Stimulated activated CD8-positive, alpha-beta memory T cell treated with anti-CD3 and anti-CD28 coated beads, Interleukin-4, amount 100 ng/mL, for 24 hours (primary cell): ENCODE measurements at places on chromosomes 7 and 10.

DNA sequence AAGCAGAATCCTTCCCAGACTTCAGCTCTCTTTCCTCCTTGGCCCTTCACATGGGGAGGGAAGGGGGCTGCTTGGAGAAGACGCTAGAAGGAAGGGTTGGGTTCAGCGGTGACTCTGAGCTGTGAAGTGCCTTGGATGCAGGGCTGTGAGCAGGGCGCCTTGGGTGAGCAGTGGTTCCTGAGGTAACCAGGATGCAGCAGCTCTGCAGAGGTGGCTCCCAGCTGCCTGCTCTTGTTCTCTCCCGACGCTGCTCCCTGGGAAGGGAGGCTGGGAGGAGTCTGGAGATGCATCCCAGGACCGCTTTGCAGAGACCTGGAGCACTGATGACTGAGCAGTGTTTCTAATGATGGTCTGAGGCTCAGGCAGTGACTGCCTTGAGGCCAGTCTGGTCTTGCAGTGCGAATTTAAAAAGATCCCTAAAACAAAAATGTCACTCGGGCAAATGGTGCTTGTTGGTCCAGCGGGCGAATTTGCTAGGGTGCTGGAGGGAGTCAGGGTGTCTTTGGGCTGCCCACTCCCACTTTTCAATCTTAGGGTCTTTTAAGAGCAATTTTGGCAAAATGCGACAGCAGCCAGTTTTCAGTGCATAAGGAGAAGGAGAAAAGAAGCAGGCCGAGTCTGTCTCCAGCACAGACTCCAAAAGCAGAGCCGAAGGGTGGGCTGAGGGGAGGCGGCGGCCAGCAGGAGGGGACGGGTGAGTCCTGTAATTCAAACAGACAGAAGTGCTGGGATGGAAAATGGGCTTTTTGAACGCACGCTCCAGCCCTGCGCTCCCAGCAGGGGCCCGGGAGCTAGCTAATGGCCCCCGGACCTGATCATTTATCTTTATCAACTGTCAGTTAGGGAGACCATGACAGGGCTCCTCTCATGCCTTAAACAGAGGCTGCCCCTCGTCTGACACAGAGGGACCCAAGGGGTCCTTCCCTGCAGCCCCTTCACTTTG is 191.2 kb upstream of the SHH start:
- no peak for DNase-seq

DNA sequence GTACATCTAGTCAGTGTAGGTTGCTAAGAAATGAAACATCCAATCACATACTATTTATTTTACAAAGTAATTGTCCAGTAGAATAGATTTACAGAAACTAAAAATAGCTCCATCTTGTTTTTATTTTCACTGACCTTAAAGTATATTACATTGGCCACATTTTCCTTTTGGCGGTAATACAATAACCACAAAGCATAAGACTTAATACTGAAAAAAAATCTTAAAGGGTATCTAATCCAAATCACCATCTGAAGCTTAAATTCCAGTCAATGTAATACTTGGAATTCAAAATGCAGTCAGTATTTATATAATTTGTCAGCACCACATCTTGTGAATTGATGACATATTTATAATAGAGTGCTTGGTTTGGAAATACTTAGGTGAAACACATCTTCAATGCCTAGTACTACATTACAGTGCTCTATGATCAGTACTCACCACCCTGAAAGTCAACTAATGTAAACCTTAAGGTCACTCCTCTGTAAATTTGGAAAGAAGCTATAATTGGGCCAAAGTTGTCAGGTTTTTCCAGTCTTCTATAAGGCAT is 8.9 kb downstream of the ANKMY2 start:
- no peak for DNase-seq

- no peak for DNase-seq
These were observed 60.4 kb upstream of the KCNIP2 start for GRCh38 chr10:101903827-101904550.

DNA sequence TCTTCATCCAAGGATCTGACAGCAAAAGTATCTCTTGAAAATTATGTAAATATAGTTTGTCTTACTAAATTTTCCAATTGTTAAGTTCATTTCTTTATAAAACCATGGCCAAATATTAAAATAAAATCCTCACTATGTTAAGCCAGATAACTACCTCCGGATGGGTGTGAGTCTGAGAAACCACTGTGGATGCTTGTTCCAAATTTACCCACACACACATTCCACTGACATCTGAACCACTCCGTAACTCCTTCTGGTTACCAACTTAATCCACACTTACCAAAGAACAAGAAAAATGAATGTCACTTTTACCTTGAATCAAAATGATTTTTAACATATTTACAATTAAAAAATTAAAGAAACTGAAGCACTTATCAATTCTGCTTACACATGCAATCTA is 19.7 kb downstream of the CYTH3 start:
- DNase-seq: no peak

DNA sequence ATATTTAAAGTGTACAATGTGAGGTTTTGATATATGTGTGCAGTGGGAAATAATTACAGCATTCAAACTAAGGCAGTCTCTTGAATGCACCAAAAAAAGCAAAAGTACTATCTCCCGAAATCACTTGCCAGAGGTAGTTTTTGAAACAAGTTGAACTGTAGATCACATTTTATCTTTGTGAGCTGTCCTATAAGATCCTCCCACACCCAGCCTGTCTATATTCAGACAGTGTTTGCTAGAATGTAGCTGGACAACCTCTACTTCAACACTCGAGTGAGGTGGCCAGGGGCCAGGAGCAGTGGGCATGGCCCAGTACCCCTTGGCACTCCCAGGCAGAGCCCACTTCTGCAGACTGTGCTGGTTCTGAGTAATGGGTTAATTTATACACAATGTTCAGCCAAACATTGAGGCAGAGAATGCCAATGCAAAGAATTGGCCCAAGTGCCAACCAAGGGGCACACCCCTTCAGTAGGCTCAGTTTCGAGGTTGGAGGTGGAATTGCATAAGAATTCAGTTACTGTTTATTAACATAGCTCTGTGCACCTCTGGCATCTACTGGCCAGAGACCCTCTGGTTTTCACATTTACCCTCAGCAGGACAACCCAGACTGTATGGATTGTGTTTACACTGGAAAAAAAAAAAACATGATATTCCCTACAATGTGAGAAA is 70.5 kb downstream of the AHR start:
- DNase-seq: no peak

DNA sequence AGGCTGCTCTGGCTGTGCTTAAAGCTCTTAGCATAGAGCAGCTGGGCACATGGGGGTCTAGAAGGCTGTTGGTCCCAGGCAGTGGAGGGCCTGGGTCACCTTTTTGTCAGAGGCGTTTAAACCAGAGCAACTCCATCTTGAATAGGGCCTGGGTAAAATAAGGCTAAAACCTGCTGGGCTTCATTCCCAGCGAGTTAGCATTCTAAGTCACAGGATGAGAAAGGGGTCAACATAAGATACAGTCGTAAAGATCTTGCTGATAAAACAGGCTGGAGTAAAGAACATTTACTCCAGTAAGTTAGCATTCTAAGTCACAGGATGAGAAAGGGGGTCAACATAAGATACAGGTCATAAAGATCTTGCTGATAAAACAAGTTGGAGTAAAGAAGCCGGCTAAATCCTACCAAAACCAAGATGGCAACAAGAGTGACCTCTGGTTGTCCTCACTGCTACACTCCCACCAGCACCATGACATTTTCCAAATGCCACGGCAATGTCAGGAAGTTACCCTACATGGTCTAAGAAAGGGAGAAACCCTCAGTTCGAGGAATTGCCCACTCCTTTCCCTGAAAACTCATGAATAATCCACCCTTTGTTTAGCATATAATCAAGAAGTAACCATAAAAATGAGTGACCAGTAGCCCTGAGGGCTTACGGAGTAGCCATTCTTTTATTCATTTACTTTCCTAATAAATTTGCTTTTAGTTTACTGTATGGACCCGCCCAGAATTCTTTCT is 96.8 kb upstream of the PCBD1 start:
- DNase-seq: no peak

DNA sequence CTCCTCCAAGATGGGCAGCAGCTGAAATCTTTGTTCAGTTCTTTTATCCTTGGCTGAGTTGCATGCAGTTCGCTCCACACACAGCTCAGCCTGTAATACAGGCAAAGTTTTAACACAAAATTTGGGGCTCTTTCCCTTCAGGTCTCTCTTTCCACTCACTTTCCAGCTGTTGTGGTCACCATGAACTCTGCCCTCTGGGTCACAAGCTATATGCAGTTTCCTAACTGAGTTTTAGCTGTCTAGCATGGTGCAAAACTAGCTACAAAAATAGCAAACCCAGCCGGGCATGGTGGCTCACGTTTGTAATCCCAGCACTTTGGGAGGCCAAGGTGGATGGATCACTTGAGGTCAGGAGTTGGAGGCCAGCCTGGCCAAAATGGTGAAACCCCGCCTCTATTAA is 53.2 kb downstream of the ABI1 start:
- DNase-seq: no peak

DNA sequence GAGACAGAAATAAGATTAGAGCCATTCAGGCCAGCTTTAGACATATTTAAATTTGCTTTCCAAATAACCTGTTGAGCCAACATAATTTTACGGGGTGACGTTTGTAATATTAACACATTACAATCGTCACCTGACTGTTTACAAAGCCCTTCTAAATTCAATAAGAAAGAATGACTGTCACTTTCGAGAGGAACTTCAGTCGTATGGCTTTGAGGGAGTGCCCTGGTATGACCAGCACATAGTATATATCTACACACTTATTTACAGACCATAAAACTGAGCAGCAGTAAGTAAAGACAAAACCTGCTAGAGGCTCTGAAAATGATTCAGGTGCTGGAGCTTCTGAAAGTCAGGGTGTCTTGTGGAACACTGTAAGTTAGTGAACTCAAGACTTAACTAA is 62.4 kb downstream of the BLNK start:
- no peak for DNase-seq

DNA sequence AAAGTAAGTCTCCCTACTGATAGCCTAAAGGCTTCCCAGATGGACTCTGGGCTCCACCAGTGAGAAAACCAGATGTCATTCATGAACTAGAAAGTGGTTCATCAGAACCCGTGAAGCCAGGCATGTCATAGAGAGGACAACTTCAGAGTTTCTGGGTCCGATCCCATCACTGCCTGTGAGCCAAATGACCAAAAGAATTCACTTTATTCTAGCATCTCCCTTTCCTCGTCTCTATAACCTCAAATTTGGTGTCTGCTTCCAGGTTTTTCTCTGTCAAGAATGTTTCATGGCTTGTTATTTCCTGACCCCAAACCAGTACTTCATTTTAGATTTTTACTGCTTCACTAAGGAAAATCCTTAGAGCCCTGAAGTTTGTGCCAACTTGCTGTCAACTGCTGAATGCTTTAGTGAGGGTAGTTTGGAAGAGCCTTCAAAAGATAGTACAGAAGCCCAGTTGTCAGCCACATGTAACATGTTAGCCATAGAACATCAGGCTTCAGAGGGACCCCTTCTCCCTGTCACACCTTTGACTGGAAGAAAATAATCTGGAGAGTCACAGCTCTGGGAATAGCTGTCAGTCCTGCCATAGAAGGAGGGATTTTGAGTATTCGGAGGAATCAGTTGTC is 34.0 kb downstream of the ITGB8 start:
- no peak for DNase-seq
